Non-pigmented ciliary epithelial cell (primary cell): ENCODE measurements at places on chromosomes 2 and 18.

DNA sequence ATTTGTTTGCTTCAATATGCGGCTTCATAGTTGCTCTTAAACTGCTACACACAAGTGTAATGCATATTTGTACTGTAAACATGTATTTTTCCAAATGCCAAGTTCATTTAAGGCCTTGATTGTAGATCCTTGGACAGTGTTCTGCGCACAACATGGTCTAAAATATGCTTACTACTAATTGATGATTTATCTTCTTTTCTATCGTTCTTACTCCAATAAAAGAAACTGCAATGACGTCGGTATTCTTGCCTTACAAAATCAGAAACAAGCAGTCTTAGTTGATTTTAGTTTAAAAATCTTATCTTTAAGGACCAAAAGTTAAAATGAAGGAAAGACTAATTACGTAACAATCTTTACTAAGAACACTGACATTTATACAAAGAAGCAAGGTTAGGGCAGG lies 224.3 kb upstream of the SMAD7 start:
- no peak for DNase-seq

GRCh38 chr18:3284501-3284900 lies 22.6 kb downstream of the MYL12B start:
- no peak for DNase-seq

DNA sequence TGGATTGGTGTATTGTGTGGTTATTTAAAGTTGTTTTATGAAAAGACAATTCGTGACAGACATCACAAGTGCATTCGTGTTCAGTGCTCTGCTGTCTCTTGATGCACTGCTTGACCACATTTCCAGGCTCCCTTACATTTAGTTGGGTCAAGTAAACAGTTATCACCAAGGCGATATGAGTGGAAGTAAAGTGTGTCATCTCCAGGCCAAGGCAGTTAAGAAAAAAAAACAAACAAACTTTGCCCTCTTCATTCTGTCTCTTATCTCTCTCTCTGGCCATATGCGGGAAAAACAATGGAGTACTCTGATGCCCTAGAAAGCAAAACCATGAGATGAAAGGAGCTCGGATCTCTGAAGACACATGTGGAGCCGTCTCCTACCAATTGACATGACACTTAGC lies 131.1 kb downstream of the DSEL start:
- DNase-seq = no peak

DNA sequence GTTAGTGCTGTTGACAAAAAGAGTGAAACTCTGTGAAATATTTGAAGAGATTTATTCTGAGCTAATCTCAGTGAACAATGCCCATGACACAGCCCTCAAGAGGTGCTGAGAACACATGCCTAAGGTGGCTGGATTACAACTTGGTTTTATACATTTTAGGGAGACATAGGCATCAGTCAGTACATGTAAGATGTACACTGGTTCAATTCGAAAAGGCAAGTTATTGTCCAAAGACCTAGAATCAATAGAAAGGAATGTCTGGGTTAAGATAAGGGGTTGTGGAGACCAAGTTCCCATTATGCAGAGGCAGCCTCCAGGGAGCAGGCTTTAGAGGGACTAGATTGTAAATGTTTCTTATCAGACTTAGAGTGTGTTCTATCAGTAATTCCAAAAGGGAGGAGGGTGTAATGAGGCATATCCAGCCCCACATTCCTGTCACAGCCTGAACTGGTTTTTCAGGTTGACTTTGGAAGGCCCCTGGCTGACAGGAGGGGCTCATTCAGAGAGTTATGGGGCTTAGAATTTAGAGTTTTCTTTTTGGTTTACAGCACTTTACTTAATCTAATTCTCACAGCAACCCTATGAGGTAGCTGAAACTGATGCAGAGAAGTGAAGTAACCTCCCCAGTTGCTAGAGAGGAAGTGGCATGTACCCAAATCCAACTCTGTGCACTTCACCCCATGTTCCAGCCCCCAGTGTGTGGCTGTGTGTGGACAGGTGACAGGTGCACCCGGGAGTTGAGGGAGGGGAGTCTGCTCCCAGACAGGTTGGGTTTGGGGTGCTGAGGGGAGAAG lies 28.3 kb upstream of the ASAP2 start:
- no peak for DNase-seq

DNA sequence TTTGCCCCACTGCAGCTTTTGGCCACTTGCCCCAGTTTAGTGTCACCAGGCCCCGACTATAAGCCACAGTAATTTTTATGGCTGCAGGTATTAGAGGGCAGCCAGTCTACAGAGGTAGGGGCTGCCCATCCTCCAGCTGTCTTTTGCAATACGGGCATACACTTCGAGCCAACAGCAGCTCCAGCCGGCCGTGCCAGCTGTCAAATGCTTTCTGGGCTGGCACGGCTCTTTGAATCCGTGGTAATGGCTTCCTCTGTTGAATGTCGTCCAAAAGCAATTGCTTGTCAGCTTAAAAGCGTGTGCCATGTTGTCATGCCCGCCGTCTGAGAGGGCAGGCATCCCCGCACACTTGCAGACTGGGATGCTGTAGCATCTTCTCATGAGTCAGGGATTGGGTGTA lies 41.3 kb downstream of the BCL2L11 start:
- DNase-seq = no peak

GRCh38 chr2:159050426-159050825 lies 82.0 kb downstream of the TANC1 start:
- no peak for DNase-seq

- no peak for DNase-seq
These were observed 61.5 kb downstream of the ADCYAP1 start for GRCh38 chr18:965921-966758.

DNA sequence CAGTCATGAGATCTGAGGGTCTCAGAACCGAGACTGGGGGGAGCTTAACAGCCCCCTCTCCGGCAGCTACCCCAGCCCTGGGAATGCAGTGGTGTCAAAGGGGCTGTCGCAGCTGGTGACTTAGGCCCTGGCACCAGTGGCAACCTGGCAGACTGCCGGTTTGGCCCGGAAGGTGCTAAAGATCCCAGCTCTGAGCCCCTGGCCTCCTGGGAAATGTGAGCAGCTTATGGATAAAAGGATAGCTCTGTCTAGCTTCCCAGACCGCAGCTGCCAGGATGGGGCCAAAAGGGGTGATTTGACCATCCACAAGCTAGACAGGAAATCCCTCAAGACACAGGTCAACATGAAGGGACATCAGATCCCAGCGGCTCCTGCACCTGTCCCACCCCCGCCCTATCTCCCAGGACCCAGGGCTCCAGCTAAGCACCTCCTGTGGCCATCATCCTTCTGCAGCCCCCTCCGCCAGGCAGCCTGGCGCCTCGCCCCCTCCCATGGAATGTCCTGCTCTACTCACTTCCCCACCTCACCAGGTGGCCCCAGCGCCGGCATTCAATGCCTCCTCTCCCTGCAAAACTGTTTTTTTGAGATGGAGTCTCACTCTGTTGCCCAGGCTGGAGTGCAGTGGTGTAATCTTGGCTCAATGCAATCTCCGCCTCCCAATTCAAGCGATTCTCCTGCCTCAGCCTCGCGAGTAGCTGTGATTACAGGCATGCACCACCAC lies 33.2 kb upstream of the EFHD1 start:
- no peak for DNase-seq

- DNase-seq = no peak
These were observed 66.6 kb upstream of the ZNF397 start for GRCh38 chr18:35174093-35174731.

DNA sequence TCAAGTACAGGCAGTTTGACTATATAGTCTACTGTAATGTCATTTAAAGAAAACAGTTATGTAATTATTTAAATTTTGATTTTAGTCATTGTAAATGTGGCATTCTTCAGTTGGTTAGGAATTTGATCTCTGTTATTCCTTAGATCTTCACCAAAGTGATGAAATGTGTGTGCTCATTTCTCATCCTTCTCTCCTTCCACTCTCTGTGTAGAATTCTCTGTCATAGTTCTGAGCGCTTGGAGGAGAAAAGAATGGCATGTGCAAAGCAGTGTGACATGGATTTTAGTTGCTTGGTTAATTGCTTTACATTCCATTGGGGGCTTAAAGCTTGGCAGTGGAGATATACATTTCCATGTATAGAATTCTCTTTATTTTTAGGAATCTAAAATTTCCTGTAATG lies 14.8 kb downstream of the PIK3C3 start:
- DNase-seq = no peak

DNA sequence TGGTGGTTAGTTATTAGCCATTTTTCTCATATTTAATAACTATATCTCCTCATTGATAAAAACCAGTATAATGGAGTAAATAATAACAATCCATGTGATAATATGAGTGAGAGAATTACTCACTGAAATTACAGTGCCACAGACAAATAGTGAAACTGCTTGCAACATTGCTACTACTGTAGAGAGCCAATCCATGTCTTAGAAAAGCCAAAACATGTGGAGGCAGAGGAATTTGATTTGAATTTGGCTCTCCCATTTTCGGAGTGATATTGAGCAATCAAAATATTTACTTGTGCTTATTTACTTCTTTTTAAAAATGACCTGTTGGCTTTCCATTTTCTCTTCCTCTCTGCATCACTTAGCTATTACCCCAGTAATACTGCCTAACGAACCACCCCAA lies 288.3 kb upstream of the TCF4 start:
- DNase-seq = no peak

- DNase-seq = no peak
These were observed 269.5 kb downstream of the SOCS6 start for GRCh38 chr18:70558371-70558770.

DNA sequence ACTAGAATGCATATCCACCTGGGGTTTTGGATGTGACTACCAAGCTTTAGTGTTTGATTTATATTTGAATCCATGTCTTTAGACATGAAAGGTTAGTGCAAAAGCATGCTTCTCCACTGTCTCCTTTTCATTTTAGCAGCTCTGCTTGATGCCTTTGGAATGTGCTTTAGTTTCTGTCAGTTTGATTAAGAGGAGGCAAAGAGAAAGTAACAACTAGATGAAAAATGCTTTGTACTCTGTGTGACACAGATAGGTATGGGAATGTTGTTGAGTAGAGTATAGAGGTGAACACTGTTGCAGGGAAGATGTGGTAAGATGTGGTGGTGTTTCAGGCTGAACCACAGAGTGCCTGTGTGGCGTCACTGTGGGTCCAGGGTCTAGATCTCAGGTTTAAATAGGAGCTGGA lies 19.8 kb downstream of the PIK3C3 start:
- DNase-seq = no peak

DNA sequence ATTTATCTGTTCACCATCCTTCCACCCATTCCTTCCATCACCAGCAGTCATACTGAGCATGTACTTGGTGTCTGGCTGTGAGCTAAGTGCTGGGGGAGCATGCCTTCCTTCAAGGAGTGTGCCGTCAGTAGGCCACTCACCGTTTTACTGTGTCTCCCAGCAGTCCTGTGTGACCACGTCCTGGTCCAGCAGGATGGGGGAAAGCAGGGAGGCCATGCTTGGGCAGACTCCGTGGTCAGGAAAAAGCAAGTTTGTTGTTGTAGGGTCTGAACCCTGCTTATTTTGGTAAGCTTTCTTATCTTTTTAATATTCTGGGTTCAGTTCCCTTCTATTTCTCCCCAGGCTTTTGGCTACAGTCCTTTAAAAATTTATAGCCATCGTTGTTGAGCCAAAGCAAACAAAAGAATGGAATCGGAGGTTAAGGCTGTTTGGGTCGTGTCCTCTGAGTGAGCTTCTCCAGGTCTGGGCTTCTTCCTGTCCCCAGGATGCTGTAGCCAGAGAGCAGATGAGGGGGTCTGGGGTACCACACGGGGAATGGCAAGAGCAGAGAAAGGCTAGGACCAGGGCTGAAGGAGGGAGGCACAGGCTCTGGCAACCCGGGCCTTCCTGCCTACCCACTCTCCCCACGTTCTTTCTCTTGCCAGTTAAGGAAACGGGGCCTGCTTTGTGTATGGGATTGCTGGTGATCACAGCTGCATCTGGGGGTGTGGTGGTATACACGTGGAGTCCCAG lies 13.5 kb downstream of the SLC30A3 start:
- no peak for DNase-seq

DNA sequence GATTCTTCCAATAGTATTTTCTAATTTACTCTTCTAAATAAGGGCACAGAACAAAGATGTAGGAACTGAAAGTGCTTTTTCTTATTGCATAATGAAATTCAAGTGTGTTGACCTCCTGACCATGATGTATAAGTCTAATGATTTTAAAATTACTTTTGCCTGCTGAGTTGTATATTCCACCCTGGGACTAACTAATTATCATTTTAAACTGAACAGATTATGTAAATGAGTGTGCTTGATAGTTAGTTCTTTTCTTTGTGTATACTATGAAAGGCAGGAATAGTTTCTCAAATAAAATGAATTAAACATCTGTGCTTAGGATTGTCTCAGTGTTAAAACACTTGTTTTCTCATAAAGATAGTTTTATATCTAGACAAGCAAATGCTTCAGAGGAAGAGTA lies 284.5 kb downstream of the RIT2 start:
- no peak for DNase-seq

DNA sequence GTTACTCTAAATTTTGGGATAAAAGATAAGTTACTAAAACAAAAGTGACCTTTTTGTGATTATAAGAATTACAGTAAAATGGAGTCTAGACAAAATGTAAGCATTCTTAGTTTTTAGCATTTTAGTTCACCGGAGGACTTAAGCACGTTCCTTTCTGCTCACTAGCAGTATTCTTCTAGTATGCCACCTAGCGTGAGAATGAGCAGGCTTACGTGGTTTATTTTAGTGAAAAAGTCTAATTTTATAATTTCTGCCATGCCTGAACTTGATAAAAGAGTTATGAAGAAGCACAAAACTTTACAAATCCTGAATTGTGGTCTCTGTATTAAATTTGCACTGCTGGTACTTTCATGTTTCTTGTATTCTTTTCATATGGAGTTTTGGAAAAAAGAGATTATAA lies 12.6 kb upstream of the OTX1 start:
- DNase-seq = no peak

DNA sequence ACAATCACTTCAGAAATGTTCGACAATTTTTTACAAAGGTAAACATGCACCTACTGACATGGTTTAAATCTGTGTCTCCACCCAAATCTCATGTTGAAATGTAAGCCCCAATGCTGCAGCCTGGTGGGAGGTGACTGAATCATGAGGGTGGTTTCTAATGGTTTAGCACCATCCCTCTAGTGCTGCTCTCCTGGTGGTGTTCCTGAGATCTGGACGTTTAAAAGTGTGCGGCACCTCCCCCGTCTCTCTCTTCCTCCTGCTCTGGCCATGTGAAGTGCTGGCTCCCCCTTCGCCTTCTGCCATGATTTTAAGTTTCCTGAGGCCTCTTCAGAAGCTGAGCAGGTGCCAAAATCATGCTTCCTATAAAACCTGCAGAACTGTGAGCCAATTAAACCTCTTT lies 28.3 kb downstream of the MAP3K2 start:
- DNase-seq = no peak

- no peak for DNase-seq
These were observed 124.4 kb downstream of the ZBTB7C start for GRCh38 chr18:48284743-48285142.
